Stimulated activated CD8-positive, alpha-beta memory T cell treated with anti-CD3 and anti-CD28 coated beads, Interleukin-2, amount 100 ng/mL, for 48 hours (primary cell): ENCODE measurements at places on chromosomes 11 and 22.

DNA sequence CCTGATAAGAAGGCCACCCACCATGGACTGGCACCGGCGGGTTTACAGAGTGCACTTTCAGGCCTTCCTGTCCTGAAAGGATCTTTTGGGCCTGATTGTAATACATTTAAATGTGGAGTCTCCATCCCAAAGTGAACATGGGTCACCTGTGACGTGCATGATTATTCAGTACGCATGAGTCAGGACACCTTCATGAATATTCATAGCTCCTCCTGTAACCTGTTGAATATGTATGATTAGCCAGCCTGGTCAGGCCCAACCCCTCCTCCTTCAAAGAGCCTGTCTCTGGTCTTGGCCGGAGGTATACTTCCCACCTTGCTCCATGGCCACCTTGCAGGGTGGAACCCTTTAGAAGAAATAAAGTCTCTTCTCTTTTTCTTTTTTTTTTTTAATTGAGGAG lies 75.9 kb upstream of the NUP50 start:
- no peak for DNase-seq

DNA sequence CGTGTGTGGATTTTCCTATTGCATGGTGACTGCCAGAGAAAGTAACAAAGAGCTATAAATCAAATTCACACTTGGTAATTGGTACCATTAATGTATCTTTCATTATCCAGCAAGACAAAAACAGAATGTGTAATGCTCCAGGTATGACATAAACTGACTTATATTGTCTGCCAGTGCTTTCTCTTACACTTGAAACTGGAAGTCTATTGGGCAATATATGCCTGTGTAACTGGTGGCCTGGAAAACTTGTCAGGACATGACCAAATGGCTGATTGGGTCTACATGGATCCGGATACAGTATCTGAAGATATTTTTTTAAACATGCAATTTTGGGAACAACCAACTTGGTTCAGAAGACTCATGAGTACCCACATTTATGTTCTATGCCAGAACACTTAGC lies 174.6 kb upstream of the ARHGAP42 start:
- no peak for DNase-seq

DNA sequence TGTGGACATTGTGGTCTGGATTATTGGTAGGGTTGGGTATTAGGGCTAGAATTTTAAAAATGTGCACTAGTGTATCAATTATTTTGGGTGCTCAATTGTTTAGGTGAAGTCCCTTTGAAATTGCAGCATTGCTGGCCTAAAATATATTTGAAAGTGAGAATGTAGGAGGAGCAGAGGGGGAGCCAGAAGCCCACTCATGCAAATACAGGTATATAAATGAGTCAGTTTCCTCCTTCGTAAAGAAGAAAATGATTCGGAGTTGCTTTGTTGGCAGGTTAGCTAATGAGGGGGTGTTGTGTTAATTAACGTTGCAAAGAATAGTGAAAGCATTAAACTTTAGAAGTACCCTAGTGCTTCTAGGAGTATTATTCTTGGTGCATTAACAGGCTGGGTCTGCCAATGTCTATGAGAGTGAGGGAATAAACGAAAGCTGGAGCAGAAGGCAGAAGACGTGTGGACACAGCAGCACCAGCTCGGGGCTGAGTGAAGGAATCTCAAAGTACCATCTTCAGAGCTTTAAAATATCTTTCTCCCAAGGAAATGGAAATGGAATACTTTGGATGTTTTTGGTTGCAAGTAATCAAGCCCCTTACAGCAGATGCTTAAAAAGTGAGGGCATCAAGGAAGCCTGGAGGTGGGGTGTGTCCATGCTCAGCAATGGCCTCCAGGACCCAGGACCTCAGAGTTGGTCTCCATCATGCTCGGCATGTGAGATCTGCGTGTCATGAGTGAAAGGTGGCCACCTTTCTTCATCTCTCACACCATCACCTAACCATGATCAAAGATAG lies 522.9 kb downstream of the NTM start:
- DNase-seq = no peak

DNA sequence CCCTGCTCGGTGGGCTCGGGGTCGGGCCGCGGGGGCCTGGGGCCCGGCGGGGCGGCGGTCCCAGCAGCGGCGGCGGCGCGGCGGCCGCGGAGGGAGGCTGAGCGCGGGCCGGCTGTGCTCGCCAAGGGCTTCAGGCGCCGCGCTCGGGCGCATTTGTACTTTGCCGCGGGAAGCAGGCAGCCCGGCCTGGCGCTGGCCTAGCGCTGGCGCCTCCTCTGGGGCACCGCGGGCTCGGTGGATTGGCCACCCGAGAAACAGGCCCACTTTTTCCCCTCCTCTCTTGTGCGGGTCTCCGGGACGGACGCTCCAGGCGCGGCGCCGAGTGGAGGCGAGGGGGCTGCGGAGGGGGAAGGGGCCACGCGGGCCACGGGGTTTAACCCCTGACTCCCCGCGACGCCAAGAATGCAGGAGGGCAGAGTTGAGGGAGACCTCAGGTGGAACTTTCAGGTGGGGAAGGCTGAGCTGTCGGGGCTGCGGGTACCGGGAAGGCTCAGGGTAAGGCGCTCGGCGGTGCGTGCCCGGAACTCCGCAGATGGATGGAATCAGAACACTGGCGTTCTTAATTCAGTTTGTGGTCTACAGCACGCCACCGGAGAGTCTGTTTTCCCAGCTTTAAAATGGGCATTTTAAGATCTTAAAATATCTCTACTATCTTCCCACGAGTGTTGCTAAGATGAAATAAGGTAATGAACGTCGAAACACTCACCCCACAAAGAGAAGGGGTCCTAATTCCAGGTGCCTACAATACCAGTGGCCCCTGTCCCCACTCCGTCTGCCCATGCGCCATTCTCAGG lies at the start of gene CHRDL2:
CHRDL2 (minus strand) TSS at position 126 of the 794 bp plus-strand sequence. CDS start 538 bp downstream, outside the sequence.
- DNase-seq = no peak

DNA sequence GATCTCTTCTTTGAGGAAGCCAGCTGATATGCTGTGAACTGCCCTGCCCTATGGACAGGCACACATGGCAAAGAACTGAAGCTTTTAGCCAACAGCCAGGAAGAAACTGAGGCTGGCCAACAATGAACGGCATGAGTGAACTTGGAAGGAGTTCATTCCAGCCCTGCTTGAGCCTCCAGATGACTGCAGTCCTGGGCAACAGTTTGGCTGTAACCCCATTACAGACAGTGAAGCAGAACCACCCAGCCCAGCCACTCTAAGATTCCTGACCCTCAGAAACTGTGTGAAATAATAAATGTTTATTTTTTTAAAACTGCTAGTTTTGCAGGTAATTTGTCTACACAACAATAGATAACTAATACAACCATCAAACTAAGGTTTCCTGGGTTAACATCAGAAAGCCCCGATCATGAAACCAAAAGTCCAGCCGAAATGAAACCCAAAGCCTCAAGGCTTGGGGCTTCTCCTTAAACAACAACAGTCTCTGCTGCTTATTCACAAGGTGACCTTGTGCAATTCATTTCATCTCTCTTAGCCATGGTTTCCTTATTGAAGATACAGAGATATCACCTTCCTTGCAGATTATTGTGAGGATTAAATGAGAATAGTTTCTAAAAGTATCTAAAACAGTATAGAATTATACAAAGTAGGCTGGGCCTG lies 31.4 kb downstream of the PAK1 start:
- DNase-seq = no peak

DNA sequence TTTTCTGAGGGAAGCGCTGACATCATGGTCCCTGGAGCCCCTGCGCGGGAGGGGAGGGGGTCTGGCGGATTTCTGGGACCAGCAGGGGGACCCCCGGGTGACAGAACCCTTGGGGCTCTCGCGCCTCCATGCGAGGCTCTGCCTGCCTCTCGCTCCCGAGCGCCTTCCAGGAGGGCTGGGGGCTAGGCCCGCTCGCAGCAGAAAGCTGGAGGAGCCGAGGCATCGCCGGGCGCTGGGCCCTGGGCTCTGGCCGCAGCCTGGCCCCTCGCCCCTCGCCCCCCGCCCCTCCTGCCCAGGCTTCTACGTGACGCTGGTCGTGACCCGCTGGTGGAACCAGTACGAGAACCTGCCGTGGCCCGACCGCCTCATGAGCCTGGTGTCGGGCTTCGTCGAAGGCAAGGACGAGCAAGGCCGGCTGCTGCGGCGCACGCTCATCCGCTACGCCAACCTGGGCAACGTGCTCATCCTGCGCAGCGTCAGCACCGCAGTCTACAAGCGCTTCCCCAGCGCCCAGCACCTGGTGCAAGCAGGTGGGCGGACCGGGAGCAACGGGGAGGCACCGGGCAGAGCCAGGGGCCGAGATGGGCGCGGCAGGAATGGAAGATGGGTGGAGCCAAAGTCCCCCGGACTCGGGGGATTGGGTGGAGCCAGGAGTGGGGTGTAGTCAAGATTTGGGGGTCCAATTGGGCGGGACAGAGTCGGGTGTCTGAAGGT lies 5.4 kb downstream of the BEST1 start:
- DNase-seq = no peak

GRCh38 chr11:12455938-12456337 lies 78.6 kb downstream of the PARVA start:
- DNase-seq = no peak

GRCh38 chr22:17496841-17497240 lies 66.5 kb upstream of the SLC25A18 start:
- DNase-seq = no peak

DNA sequence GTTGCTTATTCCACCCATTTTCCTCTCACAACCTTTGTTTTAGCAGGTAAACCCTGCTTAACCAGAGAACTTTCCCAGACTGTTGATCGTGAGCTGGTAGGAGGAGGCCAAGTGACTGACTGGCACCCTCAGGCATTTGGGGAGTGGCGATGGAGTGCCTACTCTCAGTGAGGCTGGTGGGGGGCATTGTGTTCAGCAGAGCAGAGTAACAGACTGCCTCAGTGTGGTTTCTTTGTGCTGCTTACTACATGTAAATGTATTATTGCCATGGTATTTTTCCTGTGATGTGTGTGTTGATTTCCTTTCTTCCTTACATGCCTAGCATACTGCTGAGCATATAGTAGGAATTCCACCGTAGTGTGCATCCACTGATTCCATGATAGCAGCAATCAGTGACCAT lies 2.6 kb downstream of the MARK2 start:
- no peak for DNase-seq

DNA sequence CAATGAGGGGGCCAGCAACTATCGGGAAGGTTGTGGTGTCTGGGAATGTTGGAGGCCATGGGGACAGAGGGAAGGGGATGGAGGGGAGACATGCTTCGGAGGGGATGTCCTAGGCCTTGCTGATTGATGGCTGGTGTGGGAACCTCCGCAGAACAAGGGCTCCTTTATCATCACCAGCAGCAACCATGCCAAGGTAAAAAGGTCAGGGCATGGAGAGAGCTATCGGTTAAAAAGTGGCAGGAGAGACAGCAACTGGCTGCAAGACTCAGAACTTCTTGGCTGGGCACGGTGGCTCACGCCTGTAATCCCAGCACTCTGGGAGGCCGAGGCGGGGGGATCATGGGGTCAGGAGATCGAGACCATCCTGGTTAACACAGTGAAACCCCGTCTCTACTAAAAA lies 3.0 kb downstream of the GSTT4 start:
- no peak for DNase-seq

DNA sequence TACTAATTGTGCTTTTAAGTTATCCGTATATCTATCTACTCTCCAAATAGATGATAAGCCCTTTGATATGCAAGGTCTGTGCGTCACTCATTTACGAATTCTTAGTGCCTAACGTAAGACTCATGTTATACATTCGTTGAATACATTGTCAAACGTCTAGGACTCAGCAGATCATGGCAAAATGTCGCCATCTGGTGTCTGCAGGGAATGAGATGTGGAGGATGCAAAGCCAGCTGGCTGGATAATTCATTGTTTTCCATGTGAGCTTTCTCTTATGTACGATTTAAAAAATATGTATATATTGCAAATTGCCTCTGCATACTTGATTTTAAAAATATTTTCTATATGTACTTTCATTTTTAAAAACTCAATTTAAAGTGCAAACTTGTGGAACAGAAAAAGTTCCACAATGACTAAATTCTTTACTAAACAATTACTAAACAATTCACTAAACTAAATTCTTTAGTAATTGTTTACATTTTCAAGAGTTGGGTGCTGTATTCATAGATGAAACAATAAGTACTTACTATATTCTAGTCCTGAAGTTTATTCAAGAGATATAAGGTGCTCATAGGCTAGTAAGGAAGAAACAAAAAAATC lies 33.8 kb downstream of the ZNF202 start:
- DNase-seq = peak; percentile 39

- DNase-seq = no peak
These were observed 126.1 kb downstream of the NECTIN1 start for GRCh38 chr11:119602745-119603373.

- no peak for DNase-seq
These were observed 5.7 kb downstream of the ZP1 start for GRCh38 chr11:60872961-60873524.

DNA sequence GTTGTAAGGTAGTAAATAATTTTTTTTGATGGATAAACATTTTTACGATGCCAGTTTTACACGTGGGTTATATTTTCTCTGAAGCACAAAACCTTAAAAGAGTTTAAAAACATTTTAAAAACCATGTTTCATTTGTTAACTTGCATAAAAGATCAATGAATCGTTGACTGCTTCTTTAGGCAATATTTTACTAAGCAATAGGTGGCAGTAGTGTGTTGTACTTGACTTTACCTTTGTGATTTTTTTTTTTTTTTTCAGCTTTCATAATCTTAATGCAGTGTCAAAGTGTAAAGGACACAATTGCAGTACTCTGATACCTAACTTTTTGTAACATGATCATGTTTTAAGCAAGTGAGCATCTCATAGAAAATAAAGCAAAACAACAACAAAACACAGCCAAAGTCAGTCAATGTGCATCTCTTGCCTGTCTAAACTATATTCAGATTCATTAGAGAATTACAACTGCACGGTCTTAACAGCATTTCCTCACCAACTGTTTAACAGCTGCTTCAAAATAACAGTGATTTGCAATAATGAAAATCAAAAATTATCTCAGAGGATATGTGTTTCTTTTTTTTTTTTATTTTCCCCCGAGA lies 27.7 kb downstream of the DNAJC24 start:
- no peak for DNase-seq

- peak; percentile 1 for DNase-seq
These were observed 32.1 kb upstream of the SLC5A12 start for GRCh38 chr11:26753723-26754504.

DNA sequence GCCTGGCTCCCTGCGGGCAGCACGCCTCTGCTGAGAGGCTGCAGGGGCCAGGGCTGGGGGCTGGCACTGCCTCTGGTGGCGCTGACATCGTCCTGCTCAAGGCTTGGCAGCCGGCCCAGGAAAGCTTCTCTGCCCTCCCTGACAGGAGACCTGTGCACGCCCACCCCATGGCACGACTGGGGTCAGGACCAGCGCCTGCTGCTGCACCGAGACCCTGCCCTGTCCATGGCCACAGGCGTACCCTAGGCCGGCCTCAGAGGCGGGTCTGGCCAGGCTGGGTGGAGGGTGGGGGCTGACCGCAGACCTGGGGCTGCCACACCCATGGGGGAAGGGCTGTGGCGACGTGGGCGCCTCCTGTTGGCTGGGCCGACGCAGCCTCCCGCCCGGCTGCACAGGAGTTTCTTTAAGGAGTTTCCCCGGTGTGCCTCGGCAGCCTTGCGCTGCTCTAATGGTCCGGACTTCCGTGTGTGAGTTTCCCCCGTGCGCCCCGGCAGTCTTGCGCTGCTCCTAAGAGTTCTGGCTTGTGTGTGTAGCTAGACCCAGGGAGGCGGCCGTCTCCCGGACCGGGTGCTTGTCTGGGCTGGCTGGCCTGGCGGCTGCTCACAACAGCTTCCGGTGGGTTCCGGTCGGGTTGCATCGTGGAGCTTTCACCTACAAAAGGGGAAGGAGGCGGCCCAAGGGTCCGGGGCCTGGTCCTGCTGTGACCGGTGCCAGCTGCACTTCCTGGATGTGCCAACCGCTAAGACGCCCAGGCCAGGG lies 4.6 kb downstream of the TRABD start:
- DNase-seq = peak; percentile 60

- DNase-seq = no peak
These were observed 46.2 kb downstream of the DEPDC5 start for GRCh38 chr22:31800065-31800464.
